ENCODE measurements at places on chromosomes 2 and 18. TPM values are rescaled to one million over a fixed set of nuclear protein-coding genes. Genes with fewer than 3 reads are reported as not detected.
A peak's percentile ranks its signal among the peaks of the same experiment; 100 is the strongest.

The SNORC gene
- total RNA-seq: 0.98 TPM

DNA sequence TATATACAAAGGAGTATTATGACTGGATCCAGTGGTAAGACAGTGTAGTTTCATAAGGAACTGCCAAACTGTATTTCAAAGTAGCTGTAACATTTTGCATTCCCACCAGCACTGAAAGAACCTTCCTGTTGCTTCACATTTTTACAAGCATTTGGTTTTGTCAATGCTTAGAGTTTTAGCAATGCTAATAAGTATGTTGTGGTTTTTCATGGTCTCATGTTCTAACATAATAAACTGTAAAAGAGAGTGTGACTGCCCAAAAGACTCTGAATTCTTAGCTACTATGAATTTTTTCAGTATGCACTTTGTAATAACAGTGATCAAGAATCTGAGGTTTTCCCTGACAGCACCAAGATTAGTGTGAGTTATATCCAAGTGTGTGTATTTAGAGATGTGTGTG is 604.2 kb downstream of the XIRP2 start:
- DNase-seq: no peak

- DNase-seq: no peak
Observed at GRCh38 chr18:73895701-73896100, 251.9 kb downstream of the FBXO15 start.

The CRACDL gene
- total RNA-seq: 0.11 TPM

GRCh38 chr2:49719241-49719640 is 564.9 kb upstream of the FSHR start:
- no peak for DNase-seq

GRCh38 chr2:217993817-217994463 is 8.9 kb downstream of the TNS1 start:
- peak; percentile 65 for DNase-seq

DNA sequence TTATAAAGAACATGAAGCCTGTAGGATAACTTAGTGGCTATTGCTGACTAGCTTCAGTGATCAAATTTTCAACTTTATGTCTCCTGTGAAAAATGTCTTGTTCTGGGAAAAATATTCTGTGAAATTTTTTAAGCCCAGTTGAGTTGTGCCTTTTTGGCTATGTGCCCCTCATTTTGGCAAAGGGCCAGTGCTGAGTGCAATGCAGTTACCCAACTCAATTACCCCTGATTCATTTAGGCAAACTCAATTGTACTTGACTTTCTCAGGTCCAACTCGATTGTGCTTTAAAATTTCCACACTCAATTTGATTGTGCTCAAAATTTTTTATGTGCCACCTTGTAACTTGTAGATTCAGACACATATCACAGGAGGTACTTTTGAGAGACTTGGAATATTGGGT is 548.8 kb upstream of the NRP2 start:
- DNase-seq: no peak

The ERICH2 gene
- not detected for total RNA-seq

DNA sequence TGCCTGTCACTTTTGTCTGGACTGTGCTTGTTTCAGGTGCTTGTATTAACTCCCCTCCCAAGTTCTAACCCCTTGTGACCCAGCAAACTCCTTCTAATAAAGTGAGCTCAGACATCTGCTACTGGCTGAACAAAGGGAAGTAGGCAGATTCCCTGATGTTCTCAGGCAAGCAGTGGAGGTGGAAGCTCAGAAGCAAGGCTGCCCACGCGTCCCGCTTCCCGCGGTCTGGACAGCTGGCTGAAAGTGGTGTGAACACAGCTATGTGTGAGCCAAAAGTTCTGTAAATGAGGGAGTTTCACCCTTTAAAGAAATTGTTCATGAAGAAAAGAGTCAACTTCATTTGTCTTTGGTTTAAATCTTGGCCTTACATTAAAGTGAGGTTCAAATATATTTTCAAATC is 40.0 kb downstream of the NAPG start:
- no peak for DNase-seq

The LIMS2 gene
- 0.15 TPM for total RNA-seq

GRCh38 chr2:224781400-224781799 is 65.2 kb upstream of the CCDC195 start:
- no peak for DNase-seq

GRCh38 chr18:34773961-34774766 is 64.1 kb downstream of the DTNA start:
- DNase-seq: no peak

DNA sequence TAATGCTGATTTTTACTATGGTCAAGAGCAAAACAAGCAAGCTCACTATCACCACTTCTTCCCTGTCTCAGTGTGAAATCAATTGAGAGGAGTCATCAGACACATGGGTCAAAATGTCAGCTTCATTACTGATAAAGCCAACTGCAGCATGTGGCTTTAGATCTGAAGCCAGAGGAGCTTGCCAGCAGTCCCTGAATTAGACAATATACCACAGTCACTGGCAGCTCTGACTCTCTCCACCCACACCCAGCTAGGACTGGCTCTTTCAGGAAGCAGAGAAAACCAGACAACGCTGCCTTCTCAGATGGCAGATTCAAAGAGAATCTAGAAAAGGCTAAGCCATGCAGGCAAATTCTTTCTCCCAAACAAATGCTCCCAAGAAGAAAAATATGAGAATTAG is 20.0 kb upstream of the ASB18 start:
- no peak for DNase-seq
